Nephron progenitor cell (in vitro differentiated cells): ENCODE measurements at places on chromosomes 16 and 17.
A peak's percentile ranks its signal among the peaks of the same experiment; 100 is the strongest.

DNA sequence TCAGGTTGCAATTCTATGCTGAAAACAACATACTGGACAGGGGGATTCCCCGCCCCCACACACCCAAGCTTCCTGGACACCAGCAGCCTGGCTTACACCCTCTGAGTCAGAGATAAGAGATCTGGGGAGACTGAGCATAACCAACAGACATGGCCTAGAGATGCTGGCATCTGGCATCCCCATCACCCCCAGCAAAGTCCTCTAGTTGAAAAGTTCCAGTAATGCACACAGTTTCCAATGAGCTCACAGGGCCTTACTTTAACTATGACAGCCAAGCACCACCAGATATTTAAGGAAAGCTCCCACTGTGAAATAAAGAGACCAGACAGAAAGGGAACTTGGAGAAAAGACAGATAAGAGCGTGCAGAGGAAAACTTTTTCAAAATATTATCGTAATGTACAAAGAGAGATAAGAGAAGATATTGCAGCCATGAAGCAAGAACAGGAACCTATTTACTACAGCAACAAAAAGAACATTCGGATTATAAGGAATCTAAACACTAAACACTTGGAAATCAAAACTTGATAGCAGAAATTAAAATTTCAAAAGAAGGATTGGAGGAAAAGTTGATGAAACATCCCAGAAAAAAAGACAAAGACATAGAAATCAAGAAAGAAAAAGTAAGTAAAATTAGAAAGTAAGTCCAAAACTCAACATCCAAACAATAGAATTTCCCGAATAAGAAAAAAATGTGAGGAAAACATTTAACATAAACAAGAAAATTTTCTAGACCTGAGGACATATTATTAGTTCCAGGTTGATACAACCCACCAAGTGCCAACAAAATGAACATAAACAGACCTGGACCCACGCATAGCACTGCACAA lies 17.2 kb upstream of the ALOX15 start:
- DNase-seq, result no peak

DNA sequence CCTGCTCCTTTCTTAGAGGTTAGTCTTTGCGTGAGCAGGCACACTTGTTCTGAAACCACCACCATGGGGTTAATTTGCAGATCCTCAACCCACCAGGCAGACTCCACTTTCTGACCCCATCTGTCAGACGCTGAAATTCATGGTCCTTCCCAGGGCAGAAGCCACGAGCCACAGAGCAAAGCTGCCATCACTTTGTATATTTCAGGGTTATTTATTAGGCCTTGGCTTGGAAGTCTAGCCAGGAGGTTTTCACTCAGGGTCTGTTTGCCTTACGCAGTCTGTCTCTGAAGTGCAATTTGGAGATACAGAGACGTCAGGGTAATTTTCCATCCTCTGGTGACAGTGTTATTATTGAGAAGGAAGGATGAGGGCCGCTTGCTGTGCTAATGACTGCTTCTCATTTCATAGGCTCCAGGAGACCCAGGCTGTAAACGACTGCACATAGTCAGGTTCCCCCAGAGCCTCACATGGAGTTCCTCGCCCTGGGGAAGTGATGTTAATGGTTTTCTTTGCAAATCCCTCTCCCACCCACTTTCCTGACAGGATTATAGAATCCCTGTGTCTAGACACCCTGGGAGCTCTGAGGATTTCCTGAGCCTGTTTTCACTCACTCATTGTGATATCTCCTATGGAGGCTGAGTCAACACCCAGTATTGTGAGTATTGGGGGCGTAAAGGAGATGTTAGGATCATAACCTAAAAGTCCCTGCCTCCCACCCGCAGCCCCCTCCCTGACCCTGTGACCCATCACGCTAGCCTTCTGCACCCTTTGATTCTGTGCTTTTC lies 269.0 kb downstream of the ABCC12 start:
- DNase-seq, result peak; percentile 47

GRCh38 chr17:70120425-70120824 lies 45.4 kb downstream of the KCNJ16 start:
- DNase-seq, result no peak

- DNase-seq, result no peak
Measured at GRCh38 chr17:37671824-37672547, 28.7 kb upstream of the DDX52 start.

- DNase-seq, result peak; percentile 76
Measured at GRCh38 chr17:78993241-78993956, 13.7 kb upstream of the LGALS3BP start.

- no peak for DNase-seq
Measured at GRCh38 chr17:39628655-39629493, 2.1 kb downstream of the PPP1R1B start.

DNA sequence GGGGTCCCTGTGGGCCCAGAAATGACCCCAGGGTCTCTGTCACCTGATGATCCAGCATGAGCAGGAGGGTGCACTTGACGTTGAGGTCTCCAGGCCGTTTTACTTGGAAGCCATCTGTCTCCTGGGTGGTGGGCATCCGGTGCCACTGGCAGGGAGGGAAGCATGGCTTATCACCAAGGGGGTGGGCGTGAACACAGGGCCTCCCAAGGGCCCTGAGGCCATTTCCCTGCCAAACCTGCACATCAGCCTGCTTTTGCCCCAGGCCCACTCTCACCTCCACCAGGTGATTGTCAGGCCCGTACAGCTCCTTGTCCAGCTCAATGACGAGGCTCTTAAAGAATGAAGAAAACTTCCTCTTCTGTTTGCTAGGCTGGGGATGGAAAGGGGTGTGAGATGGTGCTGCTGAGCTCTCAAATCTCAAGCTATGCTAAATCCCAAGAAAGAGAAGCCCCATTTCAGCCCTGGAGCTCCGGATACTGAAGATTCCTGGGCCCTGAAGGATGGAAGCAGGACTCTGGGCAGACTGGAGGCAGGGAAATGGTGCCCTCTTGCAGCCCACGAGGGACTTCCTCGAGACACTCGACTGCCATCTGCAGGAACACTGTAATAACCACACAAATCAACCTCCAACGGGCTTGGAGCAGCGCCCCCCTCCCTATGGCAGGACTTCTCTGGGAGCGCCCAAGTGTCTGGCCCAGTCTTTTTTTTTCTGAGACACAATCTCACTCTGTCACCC lies 7.1 kb upstream of the FTSJ3 start:
- DNase-seq, result peak; percentile 49

DNA sequence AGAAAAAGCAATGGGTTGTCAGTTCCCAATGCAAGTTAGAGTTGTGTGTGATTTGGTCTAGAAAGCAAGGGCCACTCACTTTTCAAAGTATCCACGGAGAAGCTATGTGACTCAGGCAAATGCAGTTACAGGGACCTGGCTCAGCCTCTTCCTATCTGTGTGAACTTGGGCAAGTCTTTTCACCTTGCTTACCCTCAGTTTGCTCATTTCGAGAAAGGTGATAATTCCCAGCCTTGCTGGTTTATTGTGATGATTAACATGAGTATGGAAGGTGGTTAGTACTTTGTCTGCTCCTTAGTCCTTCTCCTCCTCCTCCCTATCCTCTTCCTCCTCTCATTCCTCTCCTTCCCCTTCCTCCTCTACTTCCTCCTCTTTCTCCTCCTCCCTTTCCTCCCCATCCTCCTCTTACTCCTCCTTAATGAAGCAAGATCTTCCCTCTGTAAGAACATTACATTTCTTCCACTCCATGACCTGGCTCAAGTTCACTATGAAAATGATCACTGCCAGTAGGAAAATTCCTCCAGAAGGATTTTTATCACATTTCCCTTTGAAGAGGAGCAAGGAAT lies 204.0 kb downstream of the GRIN2A start:
- no peak for DNase-seq

DNA sequence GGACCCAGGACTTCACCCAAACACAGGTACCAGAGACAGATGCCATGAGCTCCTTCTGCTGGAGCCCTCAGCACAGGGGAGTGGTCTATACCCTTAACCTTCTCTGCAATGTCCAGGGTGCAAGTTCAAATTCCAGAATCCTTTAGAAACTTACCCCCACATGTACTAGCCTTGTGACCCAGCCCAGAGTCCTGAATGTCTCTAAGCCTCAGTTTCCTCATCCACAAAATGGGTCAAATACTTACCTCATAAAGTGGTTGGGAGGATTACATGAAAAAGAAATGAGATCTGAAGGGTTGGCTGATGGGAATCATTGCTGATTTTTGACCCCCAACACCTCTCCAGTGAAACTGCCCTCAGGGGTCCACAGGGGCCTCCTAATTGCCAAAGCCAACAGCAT lies 21.7 kb downstream of the COTL1 start:
- no peak for DNase-seq

- no peak for DNase-seq
Measured at GRCh38 chr16:86880316-86881117, 302.2 kb downstream of the FOXL1 start.

- no peak for DNase-seq
Measured at GRCh38 chr16:69049146-69049545, 56.3 kb upstream of the HAS3 start.

- DNase-seq, result no peak
Measured at GRCh38 chr17:78940708-78941107, 15.5 kb upstream of the TIMP2 start.

DNA sequence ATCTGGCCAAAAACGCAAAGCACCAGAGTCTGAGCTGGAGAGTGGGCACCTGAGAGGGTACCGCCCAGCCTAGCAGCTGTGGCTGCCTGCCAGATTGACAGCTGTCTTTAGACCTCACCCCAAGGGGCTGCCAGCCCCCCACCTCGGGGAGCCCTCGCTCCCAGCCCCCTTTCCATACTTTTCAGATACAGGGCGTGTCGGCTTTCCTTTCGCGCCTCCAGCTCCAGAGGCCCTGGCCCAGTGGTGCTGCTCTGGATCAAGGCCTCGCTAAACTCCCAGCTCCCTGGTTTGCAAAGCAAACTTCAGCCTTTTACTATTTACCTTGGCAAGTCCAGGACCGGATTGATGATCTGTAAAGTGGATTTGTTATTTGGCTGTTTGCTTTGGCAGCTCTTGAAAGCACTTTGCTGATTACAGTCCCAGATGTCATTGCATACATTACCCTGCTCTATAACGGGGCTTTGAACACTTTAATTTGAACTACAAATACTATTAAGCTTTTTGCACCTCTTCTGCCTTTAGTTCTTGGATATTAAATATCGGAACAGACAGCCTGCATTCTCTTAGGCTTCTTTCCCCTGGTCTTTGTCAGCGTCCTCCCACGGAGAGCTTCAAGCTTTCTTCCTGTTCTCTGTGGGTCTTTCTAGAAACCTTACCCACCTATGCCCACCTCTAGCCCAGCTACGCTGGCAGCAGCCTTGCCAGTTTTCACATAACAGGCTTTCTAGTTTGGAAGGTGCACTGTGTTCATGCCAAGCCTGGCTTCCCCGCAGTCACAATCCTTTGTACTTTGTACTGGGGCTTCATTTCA lies 63.6 kb upstream of the TBX2 start:
- DNase-seq, result no peak

DNA sequence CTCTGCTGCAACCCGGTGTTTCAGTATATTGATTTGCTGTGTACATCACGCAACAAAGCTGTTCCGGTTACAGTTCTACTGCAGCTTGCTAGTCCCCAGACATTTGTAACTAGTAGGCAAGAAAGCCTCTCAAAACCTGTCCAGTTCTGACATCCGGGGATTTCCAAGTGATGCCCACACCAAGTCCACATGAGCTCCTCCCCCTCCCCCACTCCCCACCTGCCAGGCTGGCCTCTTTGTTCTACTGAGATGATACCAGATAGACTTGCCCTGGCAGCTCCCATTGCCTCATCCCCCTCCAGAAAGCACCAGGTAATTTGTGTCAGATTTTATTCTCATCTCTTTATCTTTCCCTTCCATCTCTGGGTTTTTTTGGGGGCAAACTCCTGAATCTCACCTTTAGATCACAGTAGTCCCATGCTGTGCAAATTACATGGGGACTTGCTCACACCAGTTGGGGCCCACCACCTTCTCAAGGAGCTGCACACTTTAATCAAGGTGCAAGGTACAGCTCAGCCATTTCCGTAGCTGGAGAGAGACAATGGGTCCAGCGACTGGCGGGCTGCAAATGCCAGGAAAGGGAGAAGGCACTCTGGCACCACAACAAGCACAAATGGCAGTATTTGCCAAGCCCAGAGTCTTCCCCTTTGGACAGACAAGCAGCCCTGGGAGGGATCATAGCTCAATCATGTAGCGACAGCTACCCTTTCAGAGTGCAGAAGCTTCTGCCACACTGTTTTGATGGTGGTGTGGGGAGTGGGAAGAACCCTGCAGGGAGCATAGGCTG lies 183.1 kb downstream of the CYLD start:
- DNase-seq, result no peak

GRCh38 chr17:58338841-58339754 lies 10.5 kb upstream of the TSPOAP1 start:
- peak; percentile 56 for DNase-seq

DNA sequence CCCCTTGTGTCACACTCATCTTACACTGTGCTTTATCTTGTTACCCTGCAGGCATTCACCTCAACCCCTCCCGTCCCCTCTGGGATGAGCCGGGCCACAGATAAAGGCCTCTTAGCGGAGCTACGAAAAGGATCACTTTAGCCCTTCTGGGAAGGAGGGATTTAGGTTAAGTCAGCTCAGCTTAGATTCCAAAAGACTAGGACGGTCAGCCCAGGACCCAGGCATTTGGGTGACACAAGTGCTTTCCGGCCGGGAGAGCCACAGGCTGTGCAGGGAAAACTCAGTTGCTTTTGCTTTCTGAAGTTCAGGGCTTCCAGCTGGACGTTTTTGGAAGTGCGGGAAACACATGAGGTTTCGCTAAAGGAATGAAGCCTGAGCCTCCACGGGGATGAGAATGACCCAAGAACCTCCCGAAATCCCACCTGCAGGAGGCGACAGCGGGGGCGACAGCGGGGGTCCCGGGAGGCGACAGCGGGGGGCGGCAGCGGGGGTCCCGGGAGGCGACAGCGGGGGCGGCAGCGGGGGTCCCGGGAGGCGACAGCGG lies 11.6 kb upstream of the METRNL start:
- DNase-seq, result peak; percentile 8

DNA sequence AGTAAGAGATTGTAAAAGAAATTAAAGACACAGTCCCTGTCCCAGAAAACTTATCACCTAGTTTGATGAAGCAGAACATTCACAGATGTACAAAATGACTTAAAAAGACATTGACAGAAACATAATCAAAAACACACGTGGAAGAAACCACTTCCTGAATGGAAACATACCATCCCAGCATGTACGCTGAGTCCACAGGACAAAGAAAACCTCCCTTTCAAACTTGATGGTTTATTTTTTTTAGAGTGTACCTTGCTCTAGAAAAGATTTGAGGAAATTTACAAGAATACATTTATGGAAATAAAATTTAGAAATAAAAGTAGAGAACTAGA lies 140.9 kb downstream of the PMP22 start:
- DNase-seq, result no peak

- no peak for DNase-seq
Measured at GRCh38 chr16:56915336-56916119, 16.4 kb upstream of the HERPUD1 start.

DNA sequence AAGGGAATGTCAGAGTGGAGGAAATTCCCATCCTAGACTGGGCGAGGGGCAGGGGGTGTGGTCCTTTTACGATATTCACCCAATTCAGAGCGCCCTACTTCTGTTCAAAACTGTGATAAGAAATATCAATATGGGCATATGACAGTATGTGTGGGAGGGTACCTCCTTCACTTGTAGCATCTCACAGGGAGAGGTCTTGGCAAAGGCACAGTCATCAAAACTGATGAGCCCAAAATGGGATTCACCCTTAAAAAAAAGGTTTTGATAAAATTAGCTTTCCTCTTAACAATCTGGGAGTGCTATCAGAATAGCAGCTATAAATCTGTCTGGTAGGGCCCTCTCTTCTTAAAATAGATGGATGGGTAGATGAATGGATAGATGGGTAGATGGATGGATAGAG lies 967.8 kb upstream of the RBFOX1 start:
- DNase-seq, result no peak

- peak; percentile 8 for DNase-seq
Measured at GRCh38 chr17:69047368-69048263, 13.1 kb downstream of the ABCA9 start.
